ENCODE measurements at places on chromosomes 2 and 18. TPM values are rescaled to one million over a fixed set of nuclear protein-coding genes. Genes with fewer than 3 reads are reported as not detected.
A peak's percentile ranks its signal among the peaks of the same experiment; 100 is the strongest.

NAT8 gene
- total RNA-seq: not detected

SCYGR4 gene
- total RNA-seq: not detected

DNA sequence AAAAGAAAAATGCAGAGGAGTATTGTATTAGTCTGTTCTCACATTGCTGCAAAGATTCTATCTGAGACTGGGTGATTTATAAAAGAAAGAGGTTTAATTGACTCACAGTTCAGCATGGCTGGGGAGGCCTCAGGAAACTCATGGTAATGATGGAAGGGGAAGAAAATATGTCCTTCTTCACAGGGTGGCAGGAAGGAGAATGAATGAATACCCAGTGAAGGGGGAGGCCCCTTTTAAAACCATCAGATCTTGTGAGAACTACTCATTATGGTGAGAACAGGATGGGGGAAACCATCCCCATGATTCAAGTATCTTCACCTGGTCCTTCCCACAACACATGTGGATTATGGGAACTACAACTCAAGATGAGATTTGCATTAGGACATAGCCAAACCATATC, 9.1 kb upstream of the PLCL1 start:
- DNase-seq: no peak

CCDC74A gene
- total RNA-seq: 7.0 TPM

DNA sequence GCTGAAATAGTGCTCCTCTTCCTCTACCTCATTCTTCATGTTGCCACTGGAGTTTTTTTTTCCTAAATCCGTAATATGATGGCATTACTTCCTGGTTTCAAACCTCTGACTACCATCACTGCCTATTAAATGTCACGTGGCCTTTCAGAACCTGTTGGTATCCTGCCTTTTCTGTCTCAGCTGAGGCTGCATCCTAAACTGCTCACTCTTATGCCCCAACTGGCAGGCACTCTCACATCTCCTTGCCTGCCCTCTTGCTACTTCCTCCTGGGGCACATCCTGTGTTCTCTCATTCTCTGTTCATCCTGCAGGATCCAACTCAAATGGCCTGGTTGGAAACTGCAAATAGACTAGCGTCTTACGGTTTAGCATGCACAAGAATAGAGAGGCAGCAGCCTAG, 468.1 kb upstream of the FANCL start:
- no peak for DNase-seq

- DNase-seq: no peak
Measured at GRCh38 chr2:203583084-203583695, 48.1 kb upstream of the RAPH1 start.

- DNase-seq: no peak
Measured at GRCh38 chr2:48508461-48509124, 21.4 kb upstream of the STON1 start.

GRCh38 chr2:216023055-216023648, 9.8 kb upstream of the MREG start:
- DNase-seq: peak; percentile 21

IL36B gene
- not detected for total RNA-seq

BCL11A gene
- total RNA-seq: 29.5 TPM

DNA sequence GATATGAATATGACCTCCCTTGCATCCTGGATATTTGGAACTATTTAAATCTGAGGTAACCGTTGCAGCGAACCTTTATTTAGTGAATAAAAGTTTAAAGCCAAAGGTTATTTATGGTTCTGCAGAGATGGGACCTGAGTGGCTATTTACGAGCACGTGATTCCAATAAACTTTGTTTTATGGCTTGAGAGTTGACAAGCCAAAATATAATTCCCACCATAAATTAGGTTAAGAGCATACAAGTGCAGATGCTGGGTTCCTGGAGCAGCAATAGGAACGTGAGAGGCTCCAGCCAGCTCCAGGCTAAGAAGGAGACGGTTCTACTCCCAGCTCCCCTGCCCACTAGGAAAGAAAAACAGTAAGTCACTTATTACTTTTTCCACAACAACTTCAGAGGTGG, 5.2 kb upstream of the HOXD4 start:
- peak; percentile 75 for DNase-seq

DNA sequence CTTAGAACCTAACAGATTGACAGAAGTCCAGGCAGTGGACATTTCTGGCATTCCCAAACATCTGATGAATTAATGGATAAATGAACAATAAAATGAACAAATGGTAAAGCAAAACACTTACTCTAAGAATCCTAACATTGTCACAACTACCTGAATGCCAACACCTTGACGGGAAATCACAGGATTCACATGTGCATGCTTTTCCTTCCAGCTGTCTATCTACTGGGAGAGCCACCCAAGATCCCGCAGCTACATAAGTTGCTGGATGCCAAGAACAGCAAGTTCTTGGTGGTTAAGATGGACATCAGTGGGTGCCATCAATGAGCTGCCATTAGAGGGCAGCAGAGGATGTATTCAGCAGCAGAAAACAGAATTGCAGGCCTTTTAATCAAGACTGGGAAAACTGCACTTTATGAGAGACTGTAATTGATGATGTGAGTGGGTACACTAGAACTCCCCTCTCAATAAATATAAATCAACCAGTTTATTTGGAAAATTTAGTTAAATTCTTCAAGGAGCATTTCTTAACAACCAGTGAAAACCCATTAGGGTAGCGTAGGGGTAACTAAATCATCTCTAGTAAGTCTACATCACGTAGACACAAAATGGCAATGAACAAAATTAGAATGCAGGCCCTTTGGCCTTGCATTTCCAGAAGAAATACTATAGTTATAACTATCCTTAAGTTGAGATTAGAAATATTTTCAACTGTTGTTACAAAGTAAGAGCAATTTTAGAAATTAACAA, 45.6 kb downstream of the SESTD1 start:
- peak; percentile 87 for DNase-seq

FHL2 gene
- 23.4 TPM for total RNA-seq

DNA sequence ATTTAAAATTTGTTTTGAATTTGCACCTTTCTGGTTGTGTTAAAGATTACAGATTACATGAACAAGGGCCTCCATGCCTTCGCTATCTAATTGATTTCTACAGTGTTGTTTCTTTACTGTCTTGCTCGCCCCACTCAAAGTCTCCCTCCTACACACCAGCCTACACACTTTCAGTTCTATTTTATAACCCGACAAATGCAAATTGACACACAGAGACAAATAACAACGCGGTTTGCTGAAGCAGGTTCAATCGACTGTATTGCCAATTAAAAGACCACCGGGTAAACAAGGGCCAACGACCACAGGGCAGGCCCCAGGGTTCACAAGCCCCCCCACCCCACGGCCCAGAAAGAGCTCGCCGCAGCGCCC, 869 bp downstream of the STARD7 start:
- DNase-seq: no peak

CHAC2 gene
- 6.5 TPM for total RNA-seq

DNA sequence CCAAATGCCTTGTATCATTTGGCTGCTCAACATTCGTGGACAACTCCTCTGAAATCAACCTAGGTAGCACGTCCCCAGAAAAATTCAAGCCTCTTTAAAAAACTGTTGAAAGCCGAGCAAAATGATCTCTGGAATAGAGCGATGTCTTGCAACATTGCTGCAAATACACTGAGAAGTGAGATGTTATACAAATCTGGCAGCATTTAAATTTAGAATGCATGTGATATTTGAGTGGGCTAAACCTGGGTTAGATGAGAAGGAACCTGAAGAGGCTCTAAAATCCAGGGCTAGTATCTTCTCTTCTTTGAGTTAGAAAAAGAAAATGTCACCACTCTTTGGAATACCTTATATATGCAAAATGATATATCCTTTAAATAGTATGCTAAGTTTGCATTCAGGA, 81.5 kb upstream of the ZBTB14 start:
- no peak for DNase-seq

GRCh38 chr2:177078416-177078815, 134.2 kb upstream of the HNRNPA3 start:
- no peak for DNase-seq

Measured in spinal cord (tissue), 10 donors.